Stimulated activated CD4-positive, alpha-beta T cell treated with anti-CD3 and anti-CD28 coated beads, Interleukin-4, amount 100 ng/mL, for 4 hours (primary cell): ENCODE measurements at places on chromosomes 12 and 14.

DNA sequence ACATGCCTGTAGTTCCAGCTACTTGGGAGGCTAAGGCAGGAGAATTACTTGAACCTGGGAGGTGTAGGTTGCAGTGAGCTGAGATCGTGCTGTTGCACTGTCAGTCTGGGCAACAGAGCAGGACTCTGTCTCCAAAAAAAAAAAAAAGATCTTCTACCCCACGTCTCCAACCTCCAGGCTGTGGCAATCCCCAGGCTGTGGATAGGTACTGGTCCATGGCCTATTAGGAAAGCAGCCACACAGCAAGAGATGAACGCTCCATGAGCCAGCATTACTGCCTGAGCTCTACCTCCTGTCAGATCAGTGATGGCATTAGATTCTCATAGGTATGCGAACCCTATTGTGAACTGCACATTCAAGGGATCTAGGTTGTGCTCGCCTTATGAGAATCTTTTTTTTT lies 6.1 kb upstream of the PTGES3 start:
- DNase-seq: no peak

- no peak for DNase-seq
Measured at GRCh38 chr14:23306412-23307145, at the start of gene BCL2L2. TSS of gene BCL2L2 (plus strand) at chr14:23306833. CDS start at chr14:23307768, 935 bp downstream.

DNA sequence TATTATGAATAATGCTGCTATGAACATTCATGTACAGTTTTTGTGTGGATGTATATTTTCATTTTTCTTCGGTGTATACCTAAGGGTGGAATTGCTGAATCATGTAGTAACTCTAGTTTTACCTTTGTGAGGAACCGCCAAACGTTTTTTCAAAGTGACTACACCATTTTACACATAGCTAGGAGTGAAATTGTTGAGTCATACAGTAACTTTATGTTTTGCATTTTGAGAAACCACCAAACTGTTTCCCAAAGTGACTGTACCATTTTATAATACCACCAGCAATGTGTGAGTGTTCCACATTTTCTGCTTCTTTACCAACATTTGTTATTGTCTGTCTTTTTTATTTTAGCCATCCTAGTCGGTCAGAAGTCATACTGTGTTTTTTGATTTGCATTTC lies 3.1 kb upstream of the TPH2 start:
- no peak for DNase-seq

- no peak for DNase-seq
Measured at GRCh38 chr12:2375871-2376270, 323.1 kb downstream of the CACNA1C start.

DNA sequence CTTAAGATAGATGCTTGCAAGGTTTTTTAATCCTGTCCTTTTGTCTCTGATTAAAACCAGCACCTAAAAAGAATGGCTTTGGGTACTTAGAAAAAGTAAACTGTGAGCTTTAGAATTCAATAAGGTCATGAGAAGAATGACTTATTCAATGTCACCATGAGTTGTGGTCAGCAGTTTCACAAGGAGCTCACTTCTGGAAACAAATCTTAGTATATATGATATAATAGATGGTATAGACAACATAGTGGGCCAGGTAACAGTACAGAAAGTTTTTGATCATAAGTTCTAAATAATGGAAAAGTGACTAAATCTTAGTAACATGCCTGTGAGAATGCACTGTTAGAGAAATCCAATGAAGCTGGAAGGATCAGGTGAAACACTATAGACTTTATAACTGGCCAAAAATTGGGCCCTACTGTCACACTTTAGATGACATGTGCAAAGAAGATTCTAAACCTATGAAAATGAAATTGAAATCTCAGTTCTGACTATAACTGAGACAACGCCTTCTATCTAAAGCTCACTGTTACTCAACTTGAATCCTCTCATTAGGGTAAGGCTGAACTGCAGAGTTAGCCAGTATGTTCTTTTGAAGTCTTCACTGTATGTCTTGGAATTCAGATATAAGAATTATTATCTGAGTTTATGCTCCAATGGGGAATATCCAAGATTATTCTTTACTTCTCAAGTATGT lies 42.4 kb upstream of the RAD51AP1 start:
- DNase-seq: no peak

DNA sequence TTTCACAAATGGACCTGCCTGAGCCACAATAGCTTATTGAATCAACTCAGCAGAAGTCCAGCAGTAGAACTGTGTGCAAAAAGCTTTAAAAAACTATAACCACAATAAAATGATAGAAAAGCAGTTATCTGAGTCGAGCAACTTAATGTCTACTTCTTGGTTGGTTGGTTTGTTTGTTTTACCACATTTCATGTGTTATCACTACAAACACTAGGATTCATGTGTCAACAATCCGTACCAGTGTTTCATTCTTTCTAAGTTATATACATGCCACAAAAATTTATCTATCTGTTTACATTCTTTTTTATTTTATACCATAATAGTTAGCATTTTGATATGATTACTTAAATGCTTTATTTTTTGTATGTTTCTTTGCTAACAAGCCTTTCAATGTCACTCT lies 339.0 kb downstream of the KCNH5 start:
- no peak for DNase-seq

DNA sequence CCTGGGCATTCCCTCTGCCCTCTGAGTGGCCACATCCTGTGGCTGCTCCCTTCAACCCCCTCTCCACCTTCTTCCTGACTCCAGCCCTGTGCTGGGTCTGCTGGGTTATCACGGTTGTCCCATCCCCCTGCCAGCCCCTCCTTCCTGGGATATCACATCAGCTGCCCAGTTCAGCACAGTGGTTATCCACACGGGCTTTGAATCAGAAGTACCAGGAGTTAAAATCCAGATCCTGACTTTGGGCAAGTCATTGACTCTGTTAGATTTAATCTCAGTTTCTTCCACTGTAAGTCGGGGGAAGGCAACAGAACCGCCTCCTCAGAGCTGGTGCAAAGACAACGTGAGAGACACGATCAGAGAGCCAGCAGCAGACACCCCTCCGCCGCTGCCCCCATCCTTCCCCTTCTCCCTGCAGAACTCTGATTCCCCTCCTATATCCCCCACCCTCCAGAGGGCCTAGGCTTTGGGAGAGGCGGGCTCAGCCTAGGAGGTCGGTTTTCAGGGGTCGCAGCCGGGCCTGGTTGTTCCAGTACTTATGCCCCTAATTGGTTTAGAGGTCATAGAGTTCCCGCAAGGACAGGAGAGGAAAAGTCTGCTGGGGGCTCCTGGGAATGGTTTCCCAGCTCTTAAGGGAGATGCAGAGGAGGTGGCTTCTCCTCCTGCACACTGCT lies 42.5 kb downstream of the PRIMA1 start:
- DNase-seq: no peak

DNA sequence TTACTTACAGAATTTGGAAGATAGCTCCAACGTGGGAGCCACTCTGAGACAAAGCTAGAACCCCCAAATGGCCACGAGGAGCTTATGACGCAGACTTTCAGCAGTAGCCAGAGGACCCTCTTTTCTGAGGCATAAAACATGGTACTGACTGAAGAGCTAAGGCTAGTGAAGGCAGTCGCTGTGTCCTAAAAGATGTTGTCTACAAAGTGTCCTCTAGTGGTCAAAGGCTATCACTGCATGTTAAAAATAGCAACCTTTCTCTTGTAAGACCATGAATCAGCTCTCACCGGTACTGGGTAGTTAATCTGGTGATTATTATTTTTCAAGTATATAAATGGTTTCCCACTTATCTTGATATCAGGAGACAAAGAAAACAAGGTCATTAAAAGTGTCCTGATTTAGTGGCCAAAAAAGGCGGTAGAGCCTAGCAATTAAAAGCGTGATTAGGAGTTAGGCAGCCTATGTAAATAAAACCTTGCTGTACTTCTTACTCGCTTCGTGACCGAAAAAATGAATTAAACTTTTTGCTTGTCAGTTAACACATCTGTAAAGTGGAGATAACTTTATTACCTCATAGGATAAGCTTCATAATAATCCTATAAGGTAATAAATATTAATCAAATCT lies 47.0 kb upstream of the LGR5 start:
- no peak for DNase-seq

DNA sequence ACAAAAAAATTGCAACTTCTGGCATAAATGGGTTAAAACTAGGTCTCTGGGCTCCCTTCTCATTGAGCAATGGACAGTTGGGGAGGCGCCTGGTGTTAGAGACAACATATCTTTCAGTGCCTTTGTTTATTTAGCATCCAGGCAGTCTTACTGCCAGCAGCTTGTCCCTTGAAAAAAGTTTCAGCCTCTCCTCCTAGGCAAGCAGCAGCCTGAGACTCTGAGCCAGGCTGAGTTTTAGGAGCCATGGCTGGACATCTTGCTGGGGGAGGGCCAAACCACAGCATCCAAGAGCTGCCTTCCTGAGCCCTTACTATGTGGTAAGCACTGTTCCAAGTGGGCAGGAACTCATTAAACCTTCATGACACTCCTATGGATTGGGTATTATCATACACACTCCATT lies 10.1 kb upstream of the JDP2 start:
- DNase-seq: no peak

GRCh38 chr12:57112492-57113294 lies 1.5 kb upstream of the STAT6 start:
- no peak for DNase-seq

DNA sequence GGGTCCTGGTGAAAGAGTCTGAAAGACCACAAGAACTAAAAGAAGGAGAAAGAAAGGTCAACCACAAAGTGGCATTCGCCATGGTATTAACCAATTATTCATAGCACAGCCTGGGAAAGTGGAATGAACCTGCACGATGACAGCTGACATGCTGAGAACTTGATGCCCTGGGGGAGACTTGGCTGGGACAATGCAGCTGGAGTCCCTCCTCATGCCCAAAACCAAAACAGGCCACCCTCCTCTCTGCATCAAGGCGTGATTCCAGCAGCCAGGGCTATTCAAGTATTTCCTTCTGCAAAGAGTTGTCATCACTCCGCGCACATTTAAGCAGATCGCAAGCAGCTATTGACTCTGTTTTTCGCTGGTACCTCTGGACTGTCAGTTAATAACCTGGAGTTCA lies 167.1 kb upstream of the NOS1 start:
- DNase-seq: no peak

- DNase-seq: no peak
Measured at GRCh38 chr12:72057330-72057914, 118.8 kb downstream of the TPH2 start.

- DNase-seq: no peak
Measured at GRCh38 chr12:115075552-115076170, 391.7 kb upstream of the TBX3 start.

- DNase-seq: no peak
Measured at GRCh38 chr14:35944847-35945246, 118.7 kb downstream of the BRMS1L start.

GRCh38 chr14:70045844-70046535 lies 142.8 kb downstream of the SLC8A3 start:
- no peak for DNase-seq

GRCh38 chr14:67426983-67427606 lies 15.1 kb upstream of the PLEK2 start:
- DNase-seq: peak; percentile 58

GRCh38 chr14:88535149-88535548 lies 19.7 kb downstream of the PTPN21 start:
- no peak for DNase-seq
